ENCODE measurements at places on chromosomes 1 and 21.

DNA sequence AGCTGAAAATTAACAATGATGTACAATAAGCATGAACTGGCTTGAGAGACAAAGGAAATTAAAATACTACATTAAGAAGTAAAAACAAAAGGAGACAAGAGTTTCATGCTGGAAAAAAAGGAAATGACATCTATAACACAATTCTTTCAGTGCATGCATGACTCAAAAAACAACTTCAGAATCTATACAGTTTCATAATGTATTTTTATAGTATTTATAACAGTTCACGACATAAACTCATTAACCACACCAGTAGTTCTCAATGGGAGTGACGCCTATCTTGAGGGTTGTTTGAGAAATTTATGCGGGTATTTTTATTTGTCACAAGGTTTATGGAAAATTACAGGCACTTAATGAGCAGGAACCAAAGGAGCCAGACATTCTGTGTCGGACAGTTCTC is 168.5 kb downstream of the SMYD3 start:
- DNase-seq = no peak

GRCh38 chr1:210747112-210747511 is 386.8 kb downstream of the KCNH1 start:
- DNase-seq = no peak

DNA sequence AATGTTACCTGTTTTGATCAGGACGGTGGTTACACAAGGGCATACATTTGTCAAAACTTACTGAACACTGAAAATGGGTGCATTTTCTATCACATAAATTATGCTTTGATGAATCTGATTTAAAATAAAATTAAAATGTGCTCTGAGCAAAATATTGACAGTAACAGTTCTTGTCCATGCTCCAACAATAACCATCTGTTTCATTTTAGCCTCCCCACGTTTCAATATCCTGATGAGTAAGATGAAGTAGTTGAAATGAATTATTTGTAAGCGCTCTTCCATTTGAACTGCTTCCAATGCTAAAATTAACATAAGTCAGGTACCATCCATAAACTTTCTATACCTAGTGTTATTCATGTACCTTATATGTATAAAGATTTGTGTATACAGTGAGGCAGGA is 365.4 kb downstream of the LTN1 start:
- no peak for DNase-seq

DNA sequence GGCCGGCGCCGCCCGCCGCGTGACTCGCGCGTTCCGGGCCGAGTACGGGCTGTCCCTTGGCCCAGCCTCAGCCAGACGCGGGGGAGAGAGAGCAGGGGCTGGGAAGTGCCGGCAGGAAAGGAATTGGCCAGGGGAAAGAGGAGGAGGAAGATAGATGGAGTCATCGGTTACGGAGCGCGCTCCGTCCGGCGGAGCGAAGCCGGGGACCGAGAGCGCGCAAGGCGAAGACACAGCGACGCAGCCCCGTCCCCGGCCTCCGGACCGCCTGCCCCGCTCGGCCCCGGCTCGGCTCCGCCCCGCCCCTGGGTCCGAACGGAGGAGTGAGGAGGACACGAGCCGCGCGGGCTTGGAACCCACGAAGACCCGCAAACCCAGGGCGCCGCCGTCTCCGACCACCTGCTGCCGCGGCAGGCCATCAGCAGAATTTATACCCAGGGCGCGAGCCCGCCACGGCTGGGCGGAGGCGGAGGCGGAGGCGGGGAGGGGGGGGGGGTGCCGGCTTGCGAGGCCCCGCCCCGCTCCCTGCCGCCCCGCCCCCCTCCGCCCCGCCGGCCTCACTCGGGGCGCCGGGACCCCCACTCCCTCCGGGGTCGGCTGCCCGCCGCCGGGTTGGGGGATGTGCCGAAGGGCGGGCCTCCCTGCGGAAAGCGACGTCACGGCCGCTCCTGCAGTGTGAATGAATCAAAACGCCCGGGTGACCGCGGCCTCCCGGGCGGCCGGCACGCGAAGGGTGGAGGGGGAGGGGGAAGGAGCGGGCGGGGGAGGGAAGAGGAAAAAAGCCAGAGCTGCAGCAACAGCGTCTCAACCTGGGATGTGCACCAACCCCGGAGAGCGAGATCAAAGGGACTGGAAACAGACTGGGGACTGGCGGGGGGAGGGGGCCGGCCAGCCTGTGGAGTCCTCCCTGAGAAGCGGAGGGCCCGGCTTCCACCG is at the start of gene LHX4:
LHX4 (plus strand) TSS at position 782 of the 933 bp plus-strand sequence. CDS start 266 bp downstream, outside the sequence.
- peak; percentile 87 for DNase-seq

DNA sequence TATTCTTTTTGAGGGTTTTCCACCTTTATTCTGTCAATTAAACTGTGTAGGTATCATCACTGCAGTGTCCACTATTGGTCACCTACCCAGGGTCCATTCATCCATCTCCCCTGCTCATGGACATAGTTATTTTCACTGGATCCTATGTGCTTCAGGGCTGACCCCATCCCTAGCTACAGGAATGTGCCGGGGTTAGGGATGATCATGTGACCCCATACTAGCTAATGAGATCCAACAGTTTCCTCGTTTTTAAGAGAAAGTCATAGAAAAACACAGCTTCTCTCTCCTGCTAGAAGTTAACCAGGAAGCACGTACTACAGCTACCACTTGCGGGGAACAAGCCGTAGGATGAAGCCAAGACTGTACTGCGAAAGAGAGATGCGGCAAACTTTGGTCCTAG is 19.6 kb downstream of the PTGER3 start:
- no peak for DNase-seq

- no peak for DNase-seq
These were observed 1.7 kb upstream of the NADK start for GRCh38 chr1:1779691-1780597.

- DNase-seq = no peak
These were observed 15.6 kb downstream of the WNT4 start for GRCh38 chr1:22127248-22127647.

- DNase-seq = no peak
These were observed 926 bp downstream of the MRPL55 start for GRCh38 chr1:228108055-228108690.

DNA sequence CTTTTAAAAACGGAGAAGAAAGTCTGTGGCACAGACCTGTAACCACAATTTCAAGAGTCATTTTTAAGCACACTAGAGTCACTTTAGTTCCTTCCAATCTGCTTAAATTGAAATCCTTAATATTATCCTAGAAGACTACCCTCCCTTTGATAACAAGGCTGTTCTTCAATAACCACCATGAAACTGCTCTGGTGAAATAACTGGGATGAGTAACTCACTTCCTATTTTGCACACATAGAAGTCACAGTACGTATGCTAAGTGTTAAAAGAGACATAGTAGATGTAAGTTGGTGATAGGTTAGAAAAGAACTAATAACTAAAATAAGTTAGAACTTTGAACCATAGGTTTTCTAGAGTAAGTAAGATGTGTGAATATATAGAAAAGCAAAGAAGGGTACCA is 107.8 kb downstream of the NME7 start:
- no peak for DNase-seq

DNA sequence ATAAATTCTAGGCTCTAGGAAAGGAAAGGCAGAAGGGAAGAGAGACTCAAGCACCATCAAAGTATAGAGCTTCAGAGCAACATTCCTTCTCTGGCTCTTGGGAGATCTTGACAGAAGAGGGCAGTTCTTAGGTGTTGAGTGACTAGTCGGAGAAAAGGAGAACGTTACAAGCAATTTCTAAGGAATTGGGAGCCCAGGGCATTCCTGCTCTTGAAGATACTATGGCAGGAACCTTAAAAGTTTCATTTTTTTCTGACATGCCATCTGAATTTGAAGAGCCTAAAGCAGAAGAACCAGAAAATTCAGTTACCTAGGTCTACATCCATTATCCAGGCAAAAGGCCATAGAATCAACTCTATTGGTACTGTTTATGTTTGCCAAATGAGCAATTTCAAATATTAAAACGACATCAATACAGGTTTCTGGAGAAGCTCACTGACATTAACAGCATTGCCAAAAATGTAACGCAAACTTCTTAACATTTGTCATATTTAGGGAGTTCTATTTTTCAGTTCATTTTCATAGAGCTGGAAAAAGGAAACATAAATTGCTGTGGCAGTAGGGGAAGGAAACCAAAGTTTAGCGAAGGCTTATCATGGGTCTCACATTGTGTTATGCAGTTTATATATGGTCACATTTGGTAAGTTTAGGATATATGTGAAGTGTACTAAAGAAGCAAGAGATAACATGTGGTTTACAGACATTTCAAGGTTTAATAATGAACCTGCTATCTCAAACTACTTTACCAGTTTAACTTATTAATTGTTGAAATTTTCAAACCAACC is 210.1 kb upstream of the NRIP1 start:
- DNase-seq = no peak

- DNase-seq = peak; percentile 91
These were observed 38.3 kb upstream of the F3 start for GRCh38 chr1:94579876-94580294.

DNA sequence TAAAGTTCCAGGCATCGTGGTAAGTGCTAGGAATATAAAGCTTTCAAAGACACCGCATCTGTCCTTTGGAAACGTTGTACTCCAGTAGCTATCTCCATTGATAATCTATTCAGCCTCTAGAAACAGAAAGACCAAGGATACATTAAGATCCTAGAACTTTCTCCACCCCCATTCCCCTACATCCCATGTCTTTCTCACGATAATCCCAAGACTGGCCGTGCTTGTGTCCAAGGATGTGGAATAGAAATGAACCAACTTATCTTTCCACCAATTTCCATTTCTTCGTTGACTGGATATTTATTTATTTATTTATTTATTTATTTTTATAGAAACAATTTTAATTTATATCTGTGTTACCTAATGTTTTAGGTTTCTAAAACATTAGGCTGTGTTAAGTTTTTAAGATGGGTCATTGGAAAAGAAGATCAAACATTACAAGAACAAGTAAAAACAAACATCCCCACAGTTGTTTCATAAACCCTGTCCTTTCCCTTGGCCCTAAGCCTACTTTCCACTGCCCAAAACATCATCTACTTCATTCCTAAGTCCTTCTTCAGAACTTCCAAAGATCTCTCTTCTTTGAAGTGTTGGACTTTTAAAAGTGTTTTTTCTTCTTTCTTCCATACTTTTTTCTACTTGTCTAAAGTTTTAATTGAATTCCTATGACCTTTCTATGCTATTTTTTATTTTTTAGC is 39.7 kb downstream of the LRRC8C start:
- DNase-seq = no peak

GRCh38 chr1:54219688-54220003 is 19.7 kb downstream of the MRPL37 start:
- no peak for DNase-seq

GRCh38 chr21:29351691-29352090 is 53.0 kb downstream of the BACH1 start:
- DNase-seq = no peak
